ENCODE measurements at places on chromosomes 5 and 9.
A peak's percentile ranks its signal among the peaks of the same experiment; 100 is the strongest.

DNA sequence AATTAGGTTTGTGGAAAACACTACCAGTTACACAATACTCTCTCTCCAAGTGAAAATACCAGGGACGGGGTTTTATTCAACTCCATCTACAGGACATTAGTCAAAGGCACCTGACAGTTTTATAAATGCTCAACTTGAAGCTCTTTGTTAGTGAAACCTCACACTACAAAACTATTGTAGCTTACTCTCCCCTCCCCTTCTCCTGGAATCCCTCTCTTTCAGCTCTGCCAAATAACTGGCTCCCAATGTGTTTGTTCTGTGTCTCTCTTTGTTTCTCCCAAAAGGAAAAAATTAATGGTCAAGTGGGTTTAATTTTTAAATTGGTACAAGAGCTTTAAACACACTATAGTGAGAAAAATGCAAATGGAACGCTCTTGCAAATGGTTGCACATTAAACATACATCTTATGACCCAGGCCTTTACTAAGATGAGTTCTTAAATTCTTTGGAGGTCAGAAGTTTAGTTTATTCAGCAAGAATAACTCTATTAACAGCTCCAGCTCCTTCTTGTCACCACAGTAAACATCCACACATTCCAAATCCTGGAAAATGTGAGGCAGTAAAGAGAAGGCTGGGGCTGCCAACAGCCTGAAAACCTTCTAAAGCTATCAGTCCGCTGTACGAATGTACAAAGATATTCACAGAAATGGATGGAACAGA is 48.4 kb downstream of the ZNF608 start:
- no peak for DNase-seq

DNA sequence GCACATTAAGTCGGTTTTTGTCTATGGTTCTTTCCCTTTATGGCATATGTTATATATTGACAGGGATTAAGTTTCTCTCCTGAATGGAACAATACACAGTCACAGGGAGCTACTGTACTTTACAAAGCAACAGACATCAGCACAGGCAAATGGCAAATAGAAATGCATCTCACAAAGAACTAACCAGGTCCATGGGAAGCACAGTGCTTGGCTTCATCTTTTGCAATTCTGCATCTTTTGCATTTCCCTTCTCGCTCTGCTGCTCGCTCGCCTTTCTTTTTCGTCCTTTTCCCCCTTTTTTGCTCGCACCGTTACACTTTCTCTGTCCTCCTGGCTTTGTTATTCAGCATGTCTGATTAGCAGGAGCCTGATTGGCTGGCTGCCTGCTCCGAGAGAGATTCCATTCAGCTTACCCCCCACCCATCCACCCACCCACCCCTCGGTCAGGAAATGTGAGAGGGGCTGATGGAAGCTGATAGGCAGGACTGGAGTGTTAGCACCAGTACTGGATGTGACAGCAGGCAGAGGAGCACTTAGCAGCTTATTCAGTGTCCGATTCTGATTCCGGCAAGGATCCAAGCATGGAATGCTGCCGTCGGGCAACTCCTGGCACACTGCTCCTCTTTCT is at the start of gene ADAMTSL1:
Gene ADAMTSL1, plus strand, starts transcription at position 502 of the 628 bp plus-strand sequence. Its CDS starts 80 bp downstream, at position 582.
- peak; percentile 31 for DNase-seq

DNA sequence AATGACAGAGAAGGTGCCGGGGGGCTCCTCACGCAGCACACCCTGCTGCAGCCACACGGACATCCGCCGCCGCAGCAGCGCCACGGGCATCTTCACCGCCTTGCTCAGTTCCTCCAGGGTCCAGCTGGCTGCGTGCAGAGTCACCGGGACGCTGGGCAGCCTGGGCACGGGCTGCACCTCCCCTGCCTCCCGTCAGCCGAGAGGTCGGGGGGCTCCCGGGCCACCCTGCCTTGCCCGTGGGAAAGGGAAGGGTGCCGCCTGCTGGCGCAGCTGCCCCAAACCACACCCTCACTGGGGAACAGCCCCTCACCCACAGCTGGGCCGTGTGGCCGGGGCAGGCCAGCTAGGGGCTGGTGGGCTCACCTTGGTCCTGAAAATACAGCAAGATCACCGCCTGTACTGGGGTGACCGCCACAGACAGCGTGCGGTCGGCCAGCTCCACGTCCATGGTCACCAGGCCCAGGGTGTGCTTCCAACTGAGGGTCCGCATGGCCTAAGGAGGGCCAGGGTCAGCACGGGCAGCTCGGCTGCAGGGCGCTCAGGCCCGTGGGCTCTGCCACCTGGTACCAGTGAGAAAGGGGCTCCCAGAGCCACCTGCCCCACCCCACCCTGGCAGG is 3.6 kb upstream of the TMEM210 start:
- DNase-seq: no peak

DNA sequence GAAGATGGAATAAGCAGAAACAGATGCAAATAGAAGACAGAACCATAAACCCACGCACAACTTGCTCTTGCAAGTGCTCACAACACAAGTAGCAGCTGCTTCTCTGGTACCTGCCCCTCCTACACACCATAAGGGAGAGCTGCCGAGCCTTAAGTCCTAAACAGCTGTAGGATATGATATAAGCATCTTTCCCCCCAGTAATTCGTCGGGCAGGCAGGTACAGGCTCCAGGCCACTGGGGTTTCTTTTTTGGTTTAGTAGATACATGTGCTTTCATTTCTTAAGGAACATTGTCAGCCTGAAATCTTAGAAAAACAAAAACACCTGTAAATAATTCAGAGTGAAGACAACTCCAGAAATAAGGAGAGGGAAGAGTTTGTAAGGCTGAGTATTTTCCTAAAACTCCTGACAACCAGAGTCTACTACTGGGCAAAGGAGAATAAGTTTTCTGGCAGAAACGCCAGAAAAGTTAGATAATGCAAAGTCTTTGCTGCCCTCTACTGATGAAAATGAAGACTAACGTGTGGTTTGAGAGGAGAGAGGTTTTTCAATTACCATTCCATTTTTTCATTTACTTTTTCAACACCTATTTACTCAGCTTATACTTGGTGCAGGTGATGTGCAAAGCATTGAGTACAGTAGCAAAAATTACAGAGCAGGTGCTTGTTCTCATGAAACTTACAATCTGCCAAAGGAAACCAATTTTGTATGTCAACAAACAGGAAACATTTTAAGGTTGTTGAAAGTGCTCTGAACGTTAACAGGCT is 20.1 kb upstream of the TCERG1 start:
- DNase-seq: peak; percentile 25

GRCh38 chr5:138950421-138951031 is 75.4 kb upstream of the LRRTM2 start:
- no peak for DNase-seq

DNA sequence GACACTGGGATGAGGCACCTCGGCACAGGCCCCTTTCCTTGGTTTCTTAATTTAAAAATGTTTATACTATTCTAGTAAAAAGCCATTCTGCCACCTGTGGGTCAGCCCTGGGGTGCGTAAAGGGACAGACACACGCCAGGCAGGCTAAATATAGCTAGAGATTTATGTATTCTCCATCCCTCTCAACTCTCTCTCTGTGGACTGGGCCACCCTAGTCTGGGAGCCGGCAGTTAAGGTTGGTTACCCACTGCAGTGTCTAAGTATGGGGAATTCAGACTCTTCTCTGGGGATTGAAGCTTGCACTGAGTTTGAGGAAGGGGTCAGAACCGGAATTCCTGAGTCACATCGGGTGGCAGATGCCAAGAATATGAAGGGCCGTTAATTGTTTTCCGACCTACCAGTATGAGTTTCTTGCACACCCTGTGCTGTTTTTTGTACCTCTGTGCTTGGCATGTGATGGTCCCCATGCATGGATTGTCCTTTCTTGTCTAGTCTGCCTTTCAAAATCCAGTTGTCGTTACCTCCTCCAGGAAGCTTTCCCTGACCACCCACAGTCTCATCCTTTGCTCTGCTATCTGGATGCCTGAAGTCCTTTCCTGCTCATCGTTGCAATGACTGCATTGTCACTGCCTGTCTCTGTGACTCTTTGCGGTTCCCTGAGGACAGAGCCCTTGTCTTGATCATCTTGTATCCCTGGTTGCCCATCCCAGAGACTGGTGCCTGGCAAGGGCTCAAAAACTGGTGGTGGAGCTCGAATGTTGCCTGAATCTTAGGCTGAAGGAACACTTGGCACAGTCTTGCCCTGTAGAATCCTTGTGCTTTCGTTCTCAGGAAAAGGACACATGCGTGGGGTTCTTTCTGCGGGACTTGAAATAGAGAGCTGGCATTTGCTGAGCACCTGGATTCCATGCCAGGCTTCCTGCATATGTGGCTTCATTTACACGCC is 2.1 kb downstream of the NEURL1B start:
- no peak for DNase-seq

GRCh38 chr9:35687972-35688557 is 1.7 kb downstream of the TPM2 start:
- DNase-seq: no peak

- DNase-seq: peak; percentile 99
Measured at GRCh38 chr5:179275941-179276837, 69.1 kb downstream of the ADAMTS2 start.

DNA sequence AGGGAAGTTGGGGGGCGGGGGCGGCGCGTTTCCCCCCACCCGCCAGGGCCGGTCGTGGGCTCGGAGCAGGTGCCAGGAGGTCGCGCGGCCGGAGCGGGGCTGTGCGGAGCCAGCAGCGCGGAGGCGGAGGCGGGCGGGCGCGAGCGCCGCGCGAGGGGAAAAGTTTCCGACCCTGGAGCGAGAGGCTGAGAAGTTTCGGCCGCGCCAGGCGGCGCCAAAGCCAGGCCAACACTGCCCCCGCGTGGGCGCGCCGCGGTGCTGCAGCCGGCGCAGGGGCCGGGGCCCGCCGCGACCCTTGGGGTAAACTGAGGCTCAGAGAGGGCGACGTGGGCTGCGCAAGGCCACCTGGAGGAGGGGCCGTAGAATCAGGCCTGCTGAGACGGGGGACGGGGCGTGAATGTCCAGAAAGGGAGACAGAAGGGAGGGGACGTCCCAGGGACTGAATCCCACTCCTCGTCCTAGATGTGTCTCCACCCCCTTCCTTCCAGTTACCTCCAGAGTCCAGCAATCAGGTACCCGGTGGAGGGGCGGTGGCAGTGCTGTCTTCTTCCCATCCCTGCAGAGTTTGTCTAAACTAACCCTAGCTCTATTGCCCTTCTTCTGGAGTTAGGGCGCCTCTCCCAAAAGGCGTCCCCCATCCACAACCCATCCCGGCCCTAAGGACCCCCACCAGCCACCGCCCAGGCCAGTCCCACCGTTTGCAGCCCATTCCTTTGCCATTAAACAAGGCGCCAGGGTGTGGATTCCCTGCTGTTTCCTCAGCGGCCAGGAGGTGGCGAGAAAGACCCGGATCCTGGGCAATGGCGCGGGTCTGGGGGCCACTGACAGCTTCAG is 10.2 kb downstream of the C9orf50 start:
- DNase-seq: peak; percentile 56

DNA sequence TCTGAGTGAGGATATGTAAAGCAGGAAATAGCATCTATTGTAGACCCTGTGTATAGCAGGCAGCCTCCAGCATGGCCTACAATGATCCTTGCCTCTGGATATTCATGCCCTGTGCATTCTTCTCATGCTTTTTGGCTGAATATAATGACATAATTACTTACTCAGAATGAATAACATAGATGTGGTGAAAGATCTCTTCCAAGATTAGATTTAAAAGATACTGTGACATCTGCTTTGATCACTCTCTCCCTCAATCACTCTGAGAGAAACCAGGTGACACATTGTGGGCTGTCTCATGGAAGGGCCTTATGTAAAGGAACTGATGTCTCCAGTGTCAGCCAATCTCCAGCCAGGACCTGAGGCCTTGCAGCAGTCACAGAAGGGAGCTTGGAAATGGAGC is 376.7 kb downstream of the DNAH5 start:
- peak; percentile 4 for DNase-seq

- no peak for DNase-seq
Measured at GRCh38 chr9:90834828-90835595, 33.4 kb downstream of the SYK start.

- peak; percentile 96 for DNase-seq
Measured at GRCh38 chr5:109743770-109744212, 54.1 kb downstream of the MAN2A1 start.

- no peak for DNase-seq
Measured at GRCh38 chr5:91156242-91156641, 226.9 kb downstream of the ARRDC3 start.

GRCh38 chr5:36654564-36654963 is 48.2 kb downstream of the SLC1A3 start:
- DNase-seq: no peak

GRCh38 chr5:77305956-77306355 is 95.5 kb downstream of the PDE8B start:
- peak; percentile 3 for DNase-seq

DNA sequence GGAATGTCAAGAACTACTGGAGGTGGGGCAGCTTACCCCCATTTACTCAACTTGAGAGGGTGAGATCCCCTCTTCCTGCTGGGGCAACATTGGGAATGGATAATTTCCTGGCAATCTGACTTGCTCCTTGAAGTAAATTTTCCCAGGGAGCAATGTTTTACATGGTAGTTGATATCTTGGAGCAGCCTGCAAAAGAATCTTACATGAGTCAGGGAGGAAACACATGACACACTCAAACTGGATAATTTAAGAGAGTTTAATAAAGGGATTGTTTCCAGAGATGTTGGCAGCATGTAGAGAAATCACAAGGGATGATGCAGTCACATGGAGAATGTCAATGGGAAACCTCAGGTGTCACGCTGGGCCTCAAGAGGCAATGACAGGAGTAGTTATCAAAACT is 212.5 kb downstream of the GAS1 start:
- peak; percentile 76 for DNase-seq

GRCh38 chr5:38660194-38660668 is 103.8 kb upstream of the LIFR start:
- DNase-seq: peak; percentile 96

DNA sequence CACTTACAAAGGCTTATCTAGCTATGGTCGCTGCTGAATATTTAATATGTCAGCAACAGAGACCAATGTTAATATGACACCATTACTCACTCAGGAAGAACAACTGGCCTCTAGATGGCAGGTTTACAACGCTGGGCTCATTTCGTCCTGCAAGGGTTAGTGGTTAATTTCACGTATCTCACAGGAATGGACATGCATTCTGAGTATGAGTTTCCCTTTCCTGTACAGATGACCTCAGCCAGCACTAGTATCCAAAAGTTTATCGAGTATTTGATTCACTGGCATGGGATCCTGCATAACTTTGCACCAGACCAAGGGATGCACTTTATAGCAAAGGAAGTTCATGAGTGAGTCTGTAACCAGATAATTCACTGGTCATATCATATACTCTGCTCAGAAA is 8.7 kb upstream of the TRPC7 start:
- DNase-seq: peak; percentile 3

DNA sequence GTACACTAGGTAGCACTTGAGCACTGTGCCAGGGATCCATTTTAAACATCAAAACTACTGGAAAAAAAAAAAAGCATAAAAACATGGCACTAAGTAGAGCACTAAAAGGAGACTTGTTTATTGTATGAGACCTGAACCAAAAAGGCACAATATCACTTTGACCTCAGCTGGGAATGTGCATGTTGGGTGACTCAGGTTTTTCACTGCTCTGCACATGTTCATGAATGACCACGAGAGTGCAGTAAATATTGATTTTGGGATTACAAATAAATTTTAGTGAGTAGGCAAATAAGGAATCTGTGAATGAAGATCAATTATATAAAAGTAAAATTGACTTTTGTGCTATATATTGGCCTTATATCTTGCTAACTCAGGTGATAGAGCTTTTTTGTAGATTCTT is 11.8 kb downstream of the RMI1 start:
- no peak for DNase-seq

Data from NCI-H226 (cell line).